Psoas muscle (tissue), 8 donors: ENCODE measurements at places on chromosomes 2 and 18.

DNA sequence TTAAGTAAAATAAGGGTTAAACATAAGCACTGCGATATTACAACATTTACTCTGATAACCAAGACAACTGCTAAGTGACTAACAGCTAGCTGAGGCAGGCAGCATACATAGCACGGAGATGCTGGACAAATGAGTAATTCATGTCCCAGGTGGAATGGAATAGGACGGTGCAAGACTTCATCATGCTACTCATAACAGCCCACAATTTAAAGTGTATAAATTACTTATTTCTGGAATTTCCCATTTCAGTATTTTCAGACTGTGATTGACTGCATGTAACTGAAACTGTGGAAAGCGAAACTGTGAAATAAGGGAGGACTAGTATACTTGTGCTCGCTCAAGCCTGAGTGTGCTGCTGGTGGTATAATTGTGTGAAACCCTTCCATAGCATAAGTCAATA is 12.9 kb downstream of the IER3IP1 start:
- no peak overlapping the region for H3K27ac ChIP-seq
- H3K27me3 ChIP-seq, result no peaks in the 10 kb centered on the region

GRCh38 chr2:111135910-111136297 is 15.2 kb downstream of the BCL2L11 start:
- DNase-seq, result peak; percentile 85
- H3K27ac ChIP-seq, result peak overlapping the region; percentile 48
- H3K4me1 ChIP-seq, result peaks cover 38% of the 10 kb centered on the region
- H3K4me3 ChIP-seq, result no peak overlapping the region
- H3K36me3 ChIP-seq, result no peaks in the 10 kb centered on the region
- no peaks in the 10 kb centered on the region for H3K27me3 ChIP-seq

DNA sequence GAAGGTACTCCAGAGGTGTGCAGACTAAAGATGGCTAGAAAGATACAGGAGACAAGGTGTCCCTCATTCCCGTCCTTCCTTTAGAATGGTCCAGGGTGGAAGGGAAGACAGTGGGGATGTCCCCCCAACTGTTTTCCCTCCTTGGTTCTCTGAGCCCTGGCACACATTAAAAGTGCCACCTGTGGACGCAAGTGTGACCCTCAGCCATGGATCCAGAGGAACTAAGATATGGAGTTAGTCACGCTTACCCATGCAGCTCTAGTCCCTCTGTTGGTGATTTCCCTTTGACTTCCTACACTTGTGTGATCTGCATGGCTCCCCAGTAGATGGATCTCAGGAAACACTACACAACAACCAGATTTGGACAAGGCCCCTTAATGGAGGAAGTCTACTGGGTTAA is 113.1 kb upstream of the SRD5A2 start:
- H3K4me3 ChIP-seq, result no peak overlapping the region
- no peaks in the 10 kb centered on the region for H3K27me3 ChIP-seq
- H3K36me3 ChIP-seq, result no peaks in the 10 kb centered on the region
- H3K4me1 ChIP-seq, result no peaks in the 10 kb centered on the region
- DNase-seq, result no peak

- peak within 1 kb of the TSS; percentile 85 for H3K27ac ChIP-seq
- H3K27me3 ChIP-seq, result no peaks in the 10 kb centered on the region
- peak within 1 kb of the TSS; percentile 86 for H3K4me3 ChIP-seq
Observed at GRCh38 chr18:22933206-22933965, at the start of gene RBBP8. Gene RBBP8, plus strand, starts transcription at chr18:22933328. Its CDS starts 3,524 bp downstream, at chr18:22936852.

DNA sequence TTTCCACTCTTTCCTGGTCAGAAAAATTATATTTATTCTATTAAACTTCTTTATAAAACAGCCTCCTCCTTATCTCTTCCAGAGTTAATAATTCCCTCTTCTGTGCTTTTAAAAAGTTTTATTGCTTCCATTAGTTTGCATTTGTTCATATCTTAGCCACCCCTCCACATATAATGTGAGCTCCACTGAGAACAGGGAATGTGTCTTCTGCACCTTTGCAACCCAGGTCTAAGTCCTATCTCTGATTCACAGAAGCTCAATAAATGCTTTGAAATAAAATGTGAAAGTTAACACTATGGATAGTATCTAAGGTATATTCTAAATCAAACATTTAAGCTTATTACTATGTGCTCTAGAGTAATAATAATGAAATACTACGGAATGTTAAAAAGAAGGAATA is 9.3 kb upstream of the LRATD1 start:
- no peaks in the 10 kb centered on the region for H3K36me3 ChIP-seq
- no peak overlapping the region for H3K27ac ChIP-seq
- peaks cover 9% of the 10 kb centered on the region for H3K27me3 ChIP-seq
- H3K4me1 ChIP-seq, result no peaks in the 10 kb centered on the region
